Kidney tubule cell (primary cell): ENCODE measurements at places on chromosomes 3 and 15.

GRCh38 chr3:135216659-135217058 lies 421.6 kb downstream of the EPHB1 start:
- no peak for DNase-seq

- DNase-seq: no peak
Observed at GRCh38 chr3:138437281-138437680, 2.9 kb downstream of the ESYT3 start.

- no peak for DNase-seq
Observed at GRCh38 chr3:71268462-71268999, 315.0 kb downstream of the FOXP1 start.

GRCh38 chr3:131630807-131631206 lies 128.0 kb upstream of the MRPL3 start:
- DNase-seq: peak; percentile 31

- no peak for DNase-seq
Observed at GRCh38 chr3:123068601-123069381, 2.0 kb downstream of the PDIA5 start.

GRCh38 chr3:110265302-110265701 lies 806.3 kb upstream of the NECTIN3 start:
- no peak for DNase-seq

DNA sequence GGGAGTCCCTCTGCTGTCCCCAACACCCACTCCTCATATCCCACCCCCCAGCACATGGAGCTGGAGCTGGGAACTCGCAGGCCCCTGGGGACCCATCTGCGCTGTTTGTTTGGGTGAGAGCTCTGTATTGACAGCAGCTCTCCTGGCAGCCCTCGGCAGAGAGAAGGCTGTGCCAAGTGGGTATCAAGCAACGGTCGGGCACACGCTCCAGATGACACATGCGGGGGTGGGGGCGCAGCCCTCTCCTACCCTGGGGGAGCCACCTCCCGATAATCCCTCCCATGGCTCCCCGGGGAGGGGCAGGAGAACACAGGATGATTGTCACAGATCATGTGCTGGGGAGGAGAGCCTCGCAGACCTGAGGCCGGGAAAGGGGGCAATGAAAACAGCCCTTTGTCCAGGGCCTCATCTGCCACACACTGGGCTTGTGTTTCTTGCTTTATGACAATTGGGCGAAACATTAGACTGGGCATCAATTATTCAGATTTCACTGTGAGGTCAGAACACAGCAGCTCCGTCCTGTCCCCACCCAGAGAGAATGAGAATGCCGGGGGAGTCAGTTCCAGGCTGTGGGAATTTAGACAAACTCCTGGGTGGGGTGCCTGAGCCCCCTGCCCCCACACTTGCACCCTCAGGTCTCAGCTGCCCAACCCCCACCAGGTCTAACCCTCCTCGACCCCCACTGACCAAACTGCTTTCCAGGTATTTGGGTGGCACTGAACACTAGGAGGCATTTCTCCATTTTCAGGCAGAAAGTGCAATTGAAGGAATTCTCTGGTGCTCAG lies 46.4 kb upstream of the KLF13 start:
- DNase-seq: no peak

GRCh38 chr3:18382760-18383369 lies 42.3 kb downstream of the SATB1 start:
- DNase-seq: no peak

DNA sequence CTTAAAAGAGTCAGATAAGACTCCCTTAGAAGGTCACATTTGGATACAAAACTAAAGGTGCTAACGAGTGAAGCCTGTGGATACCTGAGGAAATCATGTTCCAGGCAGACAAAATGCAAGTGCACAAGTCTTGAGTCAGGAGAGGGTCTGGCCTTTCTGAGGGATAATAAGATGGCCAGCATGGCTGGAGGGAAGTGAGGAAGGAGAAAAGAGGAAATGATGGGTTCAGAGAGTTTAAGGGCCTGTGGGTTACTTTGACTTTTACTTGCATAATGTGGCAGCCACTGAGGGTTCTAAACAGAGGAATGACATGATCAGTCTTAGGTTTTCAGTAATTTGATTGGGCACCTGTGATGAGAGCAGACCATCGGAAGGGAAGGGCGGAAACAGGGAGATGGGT lies 3.5 kb upstream of the ROPN1B start:
- DNase-seq: no peak

GRCh38 chr15:56491110-56491722 lies 26.3 kb upstream of the MNS1 start:
- DNase-seq: peak; percentile 74

DNA sequence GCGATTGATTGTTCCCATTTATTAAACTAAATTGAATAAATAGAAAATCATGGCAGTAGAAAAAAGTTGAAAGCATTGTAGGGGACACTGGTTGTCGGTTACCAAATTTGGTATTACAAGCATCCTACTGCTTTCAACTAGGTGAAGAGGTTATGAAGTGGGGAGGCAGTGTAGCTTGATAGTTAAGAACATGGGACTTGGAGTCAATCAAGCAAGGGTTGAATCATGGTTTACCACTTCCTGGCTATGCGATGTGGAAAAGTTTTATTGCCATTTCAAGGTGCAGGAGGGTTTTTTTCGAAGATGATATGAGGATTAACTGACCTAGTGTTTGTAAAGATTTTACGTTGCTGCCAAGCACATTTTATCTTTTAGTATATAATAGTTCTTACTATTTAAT lies 318.2 kb upstream of the KCNH8 start:
- DNase-seq: peak; percentile 17

DNA sequence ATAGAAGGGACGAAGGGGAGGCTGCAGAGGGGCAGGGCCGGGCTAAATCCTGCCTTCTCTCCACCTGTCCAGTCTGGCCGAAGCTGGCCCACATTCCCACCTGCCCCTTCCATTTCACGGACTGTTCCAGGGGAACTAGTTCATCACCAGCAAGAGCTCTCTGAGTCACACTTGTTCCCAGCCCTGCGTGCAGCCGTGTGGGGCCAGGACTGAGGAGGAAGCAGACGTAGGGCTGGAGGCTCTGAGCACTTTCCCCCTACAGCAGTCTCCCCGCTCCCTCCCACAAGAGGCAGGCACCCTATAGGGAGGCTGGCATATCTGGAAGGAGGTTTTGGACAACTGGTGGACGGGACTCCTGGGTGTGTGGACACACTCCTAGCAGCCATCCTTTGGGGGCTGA lies 3.0 kb downstream of the ITIH4 start:
- peak; percentile 84 for DNase-seq

DNA sequence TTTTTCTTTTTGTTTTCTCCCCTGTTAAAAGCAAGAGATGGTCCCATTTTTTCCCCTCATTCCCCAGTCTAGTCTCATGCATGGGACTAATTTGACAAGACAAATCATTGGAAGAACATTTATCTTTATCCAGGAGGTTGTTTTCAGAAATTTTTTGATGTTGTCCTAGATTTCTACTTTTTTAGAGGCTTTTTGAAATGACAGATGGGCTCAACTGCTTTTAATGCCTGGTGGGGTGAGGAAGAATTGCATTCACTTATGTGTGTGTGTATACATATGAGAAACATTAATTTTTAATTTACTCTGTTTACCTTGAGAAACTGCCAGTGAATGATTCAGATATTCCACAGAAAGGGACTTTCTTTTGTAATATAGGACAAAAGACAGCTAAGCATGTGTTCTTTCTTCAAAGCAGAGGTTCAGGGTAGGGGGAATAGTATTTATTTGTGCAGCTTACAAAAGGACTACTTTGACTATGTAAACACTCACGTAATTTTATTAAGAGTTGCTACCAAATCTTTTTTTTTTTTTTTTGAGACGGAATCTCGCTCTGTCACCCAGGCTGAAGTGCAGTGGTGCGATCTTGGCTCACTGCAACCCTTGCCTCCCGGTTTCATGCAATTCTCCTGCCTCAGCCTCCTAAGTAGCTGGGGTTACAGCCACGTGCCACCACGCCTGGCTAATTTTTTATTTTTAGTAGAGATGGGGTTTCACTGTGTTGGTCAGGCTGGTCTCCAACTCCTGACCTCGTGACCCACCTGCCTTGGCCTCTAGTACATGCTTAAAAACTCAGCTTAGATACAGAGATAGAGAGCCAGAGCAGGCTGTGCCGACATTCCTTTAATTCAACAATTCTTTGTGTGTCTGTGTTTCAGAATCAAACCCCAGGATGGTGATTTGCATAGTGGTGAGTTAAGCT lies 130.1 kb upstream of the RARB start:
- DNase-seq: peak; percentile 11
